ENCODE measurements at places on chromosomes 2 and 18.

DNA sequence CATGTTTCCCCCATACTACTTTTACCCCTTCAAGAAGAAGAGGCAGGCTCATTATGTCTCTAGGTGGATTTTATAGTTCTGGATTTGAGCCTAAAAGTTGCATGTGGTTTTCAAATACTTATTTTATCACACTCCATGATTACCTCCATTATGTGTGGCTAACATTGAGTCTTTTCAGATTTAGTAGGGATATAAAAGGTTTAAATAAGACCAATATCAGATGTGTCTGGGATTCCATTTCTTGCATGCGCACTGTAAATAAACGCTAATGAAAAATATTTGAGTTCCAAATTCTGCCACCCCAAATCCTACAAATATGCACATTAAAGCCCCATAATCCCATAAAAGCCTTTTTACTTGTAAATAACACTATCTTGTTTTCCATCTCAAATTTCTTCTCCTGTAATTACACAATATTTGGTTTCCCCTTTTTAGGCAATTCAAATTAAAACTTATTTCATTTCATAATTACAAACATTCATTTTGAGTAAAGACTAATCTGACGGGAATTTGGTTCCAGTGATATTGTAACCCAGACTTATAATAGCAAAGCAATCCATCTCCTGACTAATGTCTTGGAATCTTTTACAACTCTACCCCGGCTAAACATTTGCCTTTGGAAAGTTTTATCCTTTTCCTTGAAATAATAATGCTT, 600.0 kb downstream of the SLC4A3 start:
- DNase-seq, result no peak

DNA sequence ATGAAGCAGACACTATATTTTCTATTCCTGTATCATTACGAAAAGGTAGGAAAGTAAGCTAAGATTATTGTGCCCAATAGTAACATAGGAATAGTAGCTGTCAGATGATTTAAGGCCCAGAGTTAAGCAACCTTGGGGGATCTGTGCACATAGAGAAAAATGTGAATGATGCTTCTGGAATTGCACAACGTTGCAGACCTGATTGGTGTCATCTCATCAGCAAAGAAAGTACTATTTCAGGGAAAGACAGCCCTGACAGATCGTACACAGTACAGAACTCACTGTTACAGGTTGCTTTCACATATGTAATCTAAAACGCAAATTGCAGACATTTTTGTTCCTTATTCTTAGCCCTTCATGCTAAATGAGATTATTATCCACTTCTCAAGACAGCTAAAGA, 535.9 kb downstream of the TRIB2 start:
- no peak for DNase-seq

GRCh38 chr2:108154366-108155061, 85.3 kb upstream of the SULT1C3 start:
- DNase-seq, result no peak

DNA sequence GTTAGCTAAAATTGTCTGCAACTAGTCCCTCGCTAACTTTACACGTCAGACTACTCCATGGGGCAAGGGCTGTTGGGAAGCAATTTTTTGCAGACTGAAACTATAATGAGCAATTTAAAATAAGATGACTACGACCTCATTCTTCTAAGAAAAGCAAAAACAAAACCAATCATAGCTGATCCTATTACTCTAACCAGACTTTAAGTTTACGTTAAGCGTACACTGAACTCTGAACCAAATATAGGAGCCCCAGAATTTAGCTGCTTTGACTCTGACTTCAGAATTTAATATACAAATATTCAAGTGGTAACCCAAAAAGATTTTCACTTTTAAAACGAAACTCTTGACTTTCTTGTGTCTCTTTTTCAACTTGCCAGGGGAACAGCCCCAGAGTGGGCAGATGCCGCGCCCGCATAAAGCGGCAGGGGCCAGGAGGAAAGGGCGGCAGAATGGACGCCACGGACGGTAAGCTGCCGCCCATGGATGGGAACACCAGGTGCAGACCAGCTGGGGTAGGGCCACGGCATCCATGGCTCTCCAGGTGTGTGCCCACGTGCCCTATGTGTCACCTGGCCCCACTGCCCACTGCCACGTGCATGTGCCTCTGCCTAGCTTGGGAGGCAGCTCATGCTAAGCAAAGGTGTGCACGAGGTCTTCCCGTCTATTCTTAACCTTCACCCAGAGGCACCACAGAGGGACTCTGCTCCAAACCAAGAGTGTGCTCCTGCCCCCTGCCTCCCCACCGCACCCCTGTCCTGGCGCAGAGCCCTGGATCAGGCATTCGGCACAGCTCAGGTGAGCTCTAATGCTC, 217.6 kb downstream of the HDAC4 start:
- peak; percentile 6 for DNase-seq

DNA sequence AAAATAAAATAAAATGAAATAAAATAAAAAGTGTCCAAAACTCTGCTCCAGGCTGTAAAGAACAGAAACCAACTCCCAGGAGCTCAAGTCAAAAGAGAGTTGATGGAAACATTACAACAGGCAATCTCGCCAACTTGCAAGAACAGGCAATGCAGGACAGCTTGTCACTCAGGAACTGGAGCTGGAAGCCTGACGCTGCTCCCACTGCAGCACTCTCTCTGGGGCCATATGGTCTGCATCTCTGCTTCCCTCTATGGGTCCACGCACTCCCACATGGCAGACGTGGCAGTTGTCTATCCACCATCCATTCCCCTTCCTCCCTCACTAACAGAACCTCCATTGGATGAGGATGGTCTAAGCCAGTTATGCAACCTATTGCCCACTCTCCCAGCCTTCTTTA, 23.3 kb upstream of the ARPC2 start:
- DNase-seq, result no peak

GRCh38 chr18:10060469-10060782, 146.6 kb downstream of the VAPA start:
- DNase-seq, result no peak

GRCh38 chr2:109372614-109373013, 241.2 kb downstream of the SEPTIN10 start:
- DNase-seq, result no peak

- DNase-seq, result no peak
Measured at GRCh38 chr18:28158083-28158581, 18.8 kb downstream of the CDH2 start.

GRCh38 chr18:52395146-52395852, 55.3 kb downstream of the DCC start:
- DNase-seq, result no peak

DNA sequence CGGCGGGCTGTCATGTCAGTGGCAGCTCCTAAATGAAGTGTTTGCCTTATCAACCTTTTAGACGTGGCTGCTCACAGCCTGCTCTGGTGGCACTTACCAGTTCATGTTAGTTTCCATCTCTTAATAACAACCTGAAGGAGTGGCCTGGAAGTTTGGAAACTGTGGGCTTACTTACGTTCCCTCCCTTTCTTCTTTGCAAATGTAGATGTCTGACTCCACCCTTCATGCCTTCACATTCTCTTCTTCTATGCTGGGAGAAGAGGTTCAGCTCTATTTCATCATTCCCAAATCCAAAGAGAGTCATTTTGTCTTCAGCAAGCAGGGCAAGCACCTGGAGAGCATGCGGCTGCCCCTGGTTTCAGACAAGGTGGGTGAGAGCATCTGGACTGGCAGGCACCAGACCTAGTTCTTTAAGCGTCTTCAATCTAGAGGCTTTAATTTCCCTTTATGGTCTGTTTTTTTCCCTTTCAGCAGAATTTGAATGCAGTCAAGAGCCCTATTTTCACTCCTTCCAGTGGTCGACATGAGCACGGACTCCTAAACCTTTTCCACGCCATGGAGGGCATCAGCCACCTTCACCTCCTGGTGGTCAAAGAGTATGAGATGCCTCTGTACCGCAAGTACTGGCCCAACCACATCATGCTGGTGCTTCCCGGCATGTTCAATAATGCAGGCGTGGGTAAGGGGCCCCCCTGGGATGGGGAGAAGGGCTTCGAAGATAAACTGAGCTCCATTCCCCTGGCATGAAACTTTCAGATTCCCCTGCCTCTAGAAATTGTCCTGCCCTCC, 92.4 kb downstream of the ESCO1 start:
- DNase-seq, result no peak

DNA sequence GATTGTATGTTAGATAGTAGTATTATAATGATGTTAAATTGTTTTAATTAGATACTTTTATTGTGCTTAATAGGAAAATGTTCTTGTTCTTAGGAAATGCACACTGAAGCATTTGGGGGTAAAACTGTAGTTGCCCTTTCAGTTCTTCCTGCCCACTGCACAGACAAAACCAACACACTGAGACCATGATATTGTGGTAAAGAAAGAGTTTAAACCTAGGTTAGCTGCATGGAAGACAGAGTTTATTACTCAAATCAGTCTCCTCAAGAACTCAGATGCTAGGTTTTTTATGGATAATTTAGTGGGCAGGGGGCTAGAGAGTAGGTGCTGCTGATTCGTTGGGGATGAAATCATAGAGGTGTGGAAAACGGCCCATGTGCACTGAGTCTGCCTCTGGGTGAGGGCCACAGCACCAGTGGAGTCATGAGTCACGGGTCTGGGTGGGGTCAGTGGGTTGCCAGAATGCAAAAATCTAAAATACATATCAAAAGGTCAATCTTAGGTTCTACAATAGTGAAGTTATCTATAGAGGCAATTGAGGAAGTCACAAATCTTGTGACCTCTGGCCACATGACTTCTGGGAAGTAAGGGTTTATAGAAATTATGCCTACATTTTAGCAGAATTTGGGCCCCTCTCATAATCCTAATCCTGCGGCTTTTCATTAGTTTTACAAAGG, 283.4 kb upstream of the FBXO11 start:
- no peak for DNase-seq

- no peak for DNase-seq
Measured at GRCh38 chr2:1746174-1747064, 2.1 kb upstream of the PXDN start.

GRCh38 chr18:8081267-8081666, 514.2 kb downstream of the PTPRM start:
- DNase-seq, result no peak

- DNase-seq, result no peak
Measured at GRCh38 chr2:8571301-8571791, 110.5 kb upstream of the ID2 start.

DNA sequence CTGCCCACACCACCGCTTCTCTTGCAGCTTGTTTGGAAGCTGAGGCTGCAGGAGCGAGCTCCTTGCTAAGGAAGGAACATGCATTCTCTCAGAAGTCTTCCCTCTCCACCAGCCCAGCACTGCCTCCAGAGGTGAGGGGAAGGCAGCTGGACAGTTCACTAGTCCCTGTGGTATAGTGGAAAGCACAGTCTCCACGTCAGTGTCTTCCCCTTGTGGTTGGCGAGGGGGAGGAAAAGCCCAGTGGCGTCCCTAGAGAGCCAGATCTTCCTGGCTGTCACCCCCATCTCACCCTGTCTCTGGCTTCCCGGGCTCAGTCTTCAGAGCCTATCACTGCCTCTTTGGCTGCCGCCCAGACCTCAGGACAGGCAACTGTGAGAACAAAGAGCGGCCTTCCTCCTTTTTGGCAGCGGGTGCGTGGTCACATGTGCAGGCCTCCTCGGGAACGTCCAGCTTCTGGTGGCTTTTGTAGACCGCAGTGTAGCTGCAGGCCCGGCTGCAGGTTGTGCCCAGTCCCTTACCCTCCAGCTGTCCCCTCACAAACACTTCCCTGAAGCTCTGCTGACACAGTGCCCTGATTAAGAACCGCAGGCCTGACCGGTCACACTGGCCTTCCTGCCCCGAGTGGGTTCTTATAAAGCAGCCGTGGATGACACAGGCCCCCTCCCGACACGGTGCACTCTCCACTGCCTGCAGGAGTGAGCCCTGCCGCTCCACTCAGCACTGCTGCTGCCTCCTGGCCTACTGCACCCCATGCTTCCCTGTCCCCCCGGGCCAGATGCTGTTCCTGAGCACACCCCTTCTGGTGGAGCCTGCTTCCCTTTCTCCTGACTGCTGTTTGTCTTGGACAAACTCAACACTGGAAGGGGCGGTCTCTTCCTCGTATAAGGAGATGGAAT, 90.9 kb downstream of the RNF144A start:
- DNase-seq, result no peak

- no peak for DNase-seq
Measured at GRCh38 chr2:171719660-171720059, 32.4 kb downstream of the DYNC1I2 start.

DNA sequence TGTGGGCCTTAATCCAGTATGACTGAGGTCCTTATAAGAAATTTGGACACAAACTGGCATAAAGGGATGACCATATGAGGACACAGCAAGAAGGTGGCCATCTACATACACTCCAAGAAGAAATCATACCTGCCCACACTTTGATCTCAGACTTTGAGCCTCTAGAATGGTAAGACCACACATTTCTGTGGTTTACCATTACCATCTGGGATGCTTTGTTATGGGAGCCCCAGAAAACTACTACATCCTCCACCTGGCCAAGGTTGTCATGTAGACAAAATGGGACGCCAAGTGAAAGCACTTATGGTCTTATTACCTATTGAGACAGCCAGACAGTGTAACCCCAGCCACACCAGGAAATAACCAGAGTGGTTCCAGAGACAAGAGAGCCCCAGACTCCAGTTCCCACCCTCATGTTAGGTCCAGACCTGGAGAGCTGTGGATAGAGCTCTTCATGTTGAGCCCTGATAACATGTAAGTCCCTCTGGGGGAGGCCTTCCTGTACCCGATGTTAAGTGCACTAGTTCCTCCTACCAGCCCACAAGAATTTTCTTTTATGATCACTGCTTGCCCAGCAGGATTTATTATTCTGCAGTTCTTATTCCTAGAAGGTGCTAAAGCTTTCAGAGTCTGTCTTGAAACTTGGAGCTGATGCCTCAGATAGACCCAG, 4.6 kb upstream of the ADD2 start:
- no peak for DNase-seq

DNA sequence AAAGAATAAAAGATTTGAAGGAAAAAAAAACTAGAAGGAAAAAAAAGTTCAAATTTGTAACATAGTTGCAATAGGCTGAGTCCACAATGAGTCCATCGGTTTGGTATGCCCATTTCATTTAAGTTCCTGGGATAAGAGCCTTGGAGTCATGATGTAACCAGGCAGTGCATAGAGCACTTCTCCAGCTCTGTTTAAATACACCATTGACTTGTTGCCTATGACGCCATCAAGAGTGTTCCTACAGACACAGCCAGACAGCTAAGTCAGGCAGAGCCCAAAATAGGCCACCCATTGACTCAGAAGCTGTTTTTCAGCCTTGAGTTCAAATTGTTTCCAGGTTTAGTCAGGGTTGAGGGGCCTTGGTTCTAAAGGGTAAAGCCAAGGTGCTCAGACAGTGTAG, 44.9 kb downstream of the SOCS6 start:
- DNase-seq, result no peak

- no peak for DNase-seq
Measured at GRCh38 chr2:143384111-143384510, 254.9 kb downstream of the ARHGAP15 start.

DNA sequence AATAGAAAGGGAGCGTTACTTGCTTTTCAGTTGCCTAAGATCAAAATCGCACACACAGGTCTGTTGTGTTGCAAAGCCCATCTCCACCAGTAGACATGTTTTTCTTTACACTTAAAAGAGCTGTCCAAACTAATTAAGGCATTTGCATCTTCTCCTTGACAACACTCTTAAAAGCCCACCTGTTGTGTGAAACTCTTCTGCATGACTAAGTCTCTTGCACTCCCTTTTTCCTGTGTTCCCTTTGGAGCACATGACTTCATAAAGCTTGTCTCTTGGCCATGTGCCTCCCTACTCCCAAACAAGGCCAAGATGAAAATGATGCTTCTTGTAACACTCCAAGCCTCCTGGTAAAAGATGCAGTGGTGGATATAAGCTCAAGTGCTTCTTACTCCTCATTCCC, 26.1 kb downstream of the PID1 start:
- no peak for DNase-seq
